ENCODE measurements at places on chromosomes 11 and 22.

DNA sequence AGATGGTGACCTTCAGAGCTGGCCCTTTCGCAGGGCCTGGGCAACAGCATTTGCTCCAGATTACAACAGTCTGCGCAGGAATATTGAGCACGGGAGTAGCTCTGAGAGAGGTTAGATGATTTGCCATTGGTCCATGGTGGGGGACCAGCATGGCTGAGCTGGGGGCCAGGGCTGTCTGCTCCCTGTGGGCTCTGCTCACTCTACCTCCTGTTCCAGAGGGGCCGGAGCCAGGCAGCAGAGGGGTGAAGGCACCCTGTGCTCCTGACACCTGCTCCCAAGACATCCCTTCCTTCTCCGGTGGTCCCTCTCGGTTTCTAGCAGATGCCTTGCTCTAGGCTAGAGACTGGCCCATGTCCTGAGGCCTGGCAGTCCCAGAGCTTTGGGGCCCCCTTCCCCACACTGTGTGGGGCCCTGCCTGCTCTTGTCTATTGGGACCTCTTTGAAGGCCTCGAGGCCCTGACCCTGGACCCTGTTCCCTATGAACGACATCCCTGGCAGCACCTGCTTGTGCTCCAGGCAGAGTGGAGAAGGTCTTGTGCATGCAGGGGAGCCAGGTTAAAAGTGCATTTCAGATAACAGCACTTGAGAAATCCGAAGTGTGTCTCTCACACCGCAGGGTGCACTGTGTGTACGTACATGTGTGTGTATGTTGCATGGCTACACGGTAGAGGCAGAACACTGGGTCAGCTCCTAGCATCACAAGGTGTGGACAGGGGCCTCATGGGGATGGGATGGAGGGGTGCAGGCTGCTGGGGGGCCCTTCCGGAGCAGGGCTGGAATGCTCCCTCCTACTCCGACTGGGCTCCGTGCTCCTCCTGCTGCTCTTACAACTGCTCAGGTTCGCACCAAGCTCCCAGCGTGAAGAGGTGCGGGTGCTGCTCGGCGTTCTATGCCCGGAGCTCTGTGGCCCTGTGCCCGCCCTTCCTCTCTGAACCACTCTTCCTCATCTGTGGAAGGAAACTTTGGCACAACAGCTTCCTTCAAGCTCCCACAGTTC is 123.3 kb upstream of the B3GAT1 start:
- DNase-seq = no peak

DNA sequence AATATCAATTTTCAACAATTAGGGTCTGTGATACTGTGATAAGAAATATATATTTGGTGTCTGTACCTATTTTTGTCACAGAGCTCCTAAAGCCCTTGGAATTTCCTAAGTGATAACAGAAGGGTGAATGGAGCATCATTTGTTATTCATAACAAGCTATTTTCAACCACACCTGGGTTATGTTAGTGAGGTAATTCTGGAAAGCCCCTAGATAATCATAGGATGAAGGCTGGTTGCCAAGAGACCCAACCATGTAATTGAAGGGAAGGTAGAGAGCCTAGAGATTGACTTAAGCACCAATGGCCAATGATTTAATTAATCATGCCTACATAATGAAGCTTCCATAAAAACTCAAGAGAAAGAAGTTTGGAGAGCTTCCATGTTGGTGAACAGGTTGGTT is 109.4 kb downstream of the KIF18A start:
- DNase-seq = no peak

DNA sequence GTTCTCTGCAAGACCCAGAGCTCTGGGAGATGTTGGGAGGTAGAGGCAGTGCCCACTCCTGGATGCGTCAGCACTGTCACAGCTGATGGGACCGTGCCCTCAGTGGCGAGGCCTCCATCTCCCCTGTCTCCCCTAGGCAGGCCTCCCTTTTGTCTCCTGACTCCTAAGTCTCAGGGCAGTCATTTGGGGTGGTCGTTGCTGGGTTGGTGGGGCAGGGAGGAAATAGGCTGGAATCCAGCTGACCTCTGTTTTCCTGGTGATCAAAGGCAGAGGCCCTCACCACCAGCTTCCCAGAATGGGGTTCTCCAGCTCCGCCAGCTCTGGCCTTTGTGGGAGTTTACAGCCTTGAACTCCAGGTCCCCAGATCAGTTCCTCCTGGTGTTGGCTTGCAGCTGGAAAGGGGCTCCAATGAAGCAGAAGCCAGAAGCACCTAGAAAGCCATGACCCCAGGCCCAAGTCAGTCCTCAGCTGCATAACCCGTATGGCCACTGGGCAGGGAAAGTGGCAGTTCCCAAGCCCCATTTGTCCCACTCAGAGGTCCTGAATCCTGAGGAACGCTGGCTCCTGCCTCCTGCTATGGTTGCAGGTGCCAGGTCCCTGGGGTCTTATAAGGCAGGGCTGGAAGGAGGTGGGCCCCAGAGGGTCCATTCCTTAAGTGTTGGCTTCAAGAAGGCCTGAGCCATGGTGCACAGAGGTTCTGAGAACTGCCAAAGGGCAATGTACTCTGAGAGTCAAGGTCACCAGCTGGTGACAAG is 7.3 kb upstream of the FXYD2 start:
- no peak for DNase-seq

DNA sequence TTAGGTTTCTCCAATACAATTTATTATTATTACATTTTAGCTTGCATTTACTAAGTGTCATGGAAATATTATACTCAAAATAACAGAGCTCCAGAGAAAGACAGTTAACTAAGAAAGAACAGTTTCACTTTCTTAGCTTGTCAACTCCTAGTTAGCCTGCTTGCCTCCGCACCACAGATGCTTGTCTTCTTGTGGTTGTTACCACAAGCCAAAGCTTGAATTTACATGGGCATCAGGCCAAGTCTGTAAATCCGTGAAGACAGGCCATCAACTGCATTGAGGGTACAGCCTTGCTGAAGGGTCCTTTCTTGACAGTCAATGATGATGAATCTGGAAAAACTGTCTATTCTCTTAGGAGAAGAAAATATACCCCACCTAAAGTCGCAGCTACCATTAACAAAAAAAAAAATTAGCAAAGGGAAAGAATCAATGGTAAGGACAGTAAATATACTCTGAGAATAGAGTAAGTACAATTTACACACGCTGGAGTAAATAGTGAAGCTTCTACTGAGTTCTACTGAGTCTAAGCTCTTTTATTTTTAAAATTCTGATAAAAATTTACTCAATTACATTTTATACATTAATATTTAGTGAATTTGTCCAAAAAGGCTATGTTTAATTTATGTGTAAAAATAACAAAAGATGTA is 15.6 kb upstream of the DENND5A start:
- peak; percentile 59 for DNase-seq

DNA sequence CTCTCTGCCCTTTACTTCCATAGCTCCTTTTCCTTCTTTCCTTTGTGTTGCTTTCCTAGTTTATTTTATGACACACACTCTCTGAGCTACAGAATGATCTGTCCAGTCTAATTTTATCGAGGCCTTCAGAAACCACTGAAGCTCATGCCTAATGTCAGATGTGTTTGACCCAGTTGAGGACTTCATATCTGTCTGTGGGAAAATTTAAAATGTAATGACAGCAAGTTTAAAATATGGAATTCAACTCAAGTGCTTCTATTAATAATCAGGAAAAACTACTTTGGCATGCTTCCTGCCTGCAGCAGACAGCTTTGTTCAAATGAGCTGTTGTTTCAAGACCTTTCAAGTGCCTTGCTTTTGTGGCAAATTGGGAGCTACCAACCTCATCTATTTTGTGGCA is 261.8 kb upstream of the MTNR1B start:
- DNase-seq = no peak

DNA sequence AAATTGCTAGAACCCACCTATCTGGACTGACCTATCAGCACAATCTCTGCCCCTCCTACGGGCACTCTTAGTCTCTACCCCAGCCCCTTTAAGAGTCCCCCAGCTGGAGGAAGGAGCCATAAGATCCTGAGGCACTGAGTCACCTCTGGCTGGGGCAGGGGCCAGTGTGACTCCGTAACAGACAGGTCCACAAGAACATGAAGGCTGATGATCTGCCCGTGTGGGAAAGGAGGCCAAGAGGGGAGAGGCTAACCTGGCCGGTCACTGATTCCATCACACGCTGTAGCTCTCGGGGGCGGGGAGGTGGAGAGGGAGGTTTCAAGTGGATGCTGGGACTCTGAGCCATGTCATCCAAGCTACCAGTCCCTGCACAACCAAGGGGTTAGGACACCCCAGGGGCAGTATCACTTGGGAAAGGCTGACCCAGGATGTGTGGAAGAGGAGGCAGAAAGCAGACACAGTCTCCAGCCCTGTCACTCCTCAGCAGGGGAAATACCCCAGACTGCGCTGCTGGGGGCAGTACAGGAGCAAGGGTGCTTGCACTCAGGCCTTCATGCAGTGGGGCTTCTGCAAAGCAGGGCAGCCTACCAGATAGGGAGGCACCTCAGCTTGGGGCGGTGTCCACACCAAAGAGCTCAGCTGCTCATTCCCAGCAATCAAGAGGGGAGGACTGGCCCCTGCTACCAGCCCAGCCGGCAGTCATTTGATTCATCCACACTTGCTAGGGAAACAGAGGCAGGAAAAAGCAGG is 22.3 kb downstream of the ARHGAP1 start:
- DNase-seq = no peak

- DNase-seq = peak; percentile 3
Observed at GRCh38 chr11:96342014-96342960, 708 bp downstream of the MAML2 start.

DNA sequence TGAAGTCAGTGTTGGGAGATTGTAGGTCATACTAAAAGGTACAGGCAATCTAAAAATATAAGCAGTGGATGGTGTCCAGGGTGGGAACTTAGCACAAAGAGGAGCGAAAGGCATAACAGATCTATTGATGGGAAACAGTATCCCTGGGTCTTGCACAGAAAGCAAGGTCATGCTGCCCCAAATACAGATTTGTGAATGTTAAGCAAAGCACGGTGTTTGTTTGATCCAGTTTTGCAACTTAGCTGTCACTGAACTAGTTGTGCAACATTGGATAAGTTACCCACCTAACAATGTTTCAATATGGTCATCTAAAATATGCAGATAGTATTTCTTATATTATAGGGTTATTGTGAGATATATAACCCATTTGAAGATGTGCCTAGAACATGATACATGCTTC is 162.9 kb downstream of the BLID start:
- no peak for DNase-seq

DNA sequence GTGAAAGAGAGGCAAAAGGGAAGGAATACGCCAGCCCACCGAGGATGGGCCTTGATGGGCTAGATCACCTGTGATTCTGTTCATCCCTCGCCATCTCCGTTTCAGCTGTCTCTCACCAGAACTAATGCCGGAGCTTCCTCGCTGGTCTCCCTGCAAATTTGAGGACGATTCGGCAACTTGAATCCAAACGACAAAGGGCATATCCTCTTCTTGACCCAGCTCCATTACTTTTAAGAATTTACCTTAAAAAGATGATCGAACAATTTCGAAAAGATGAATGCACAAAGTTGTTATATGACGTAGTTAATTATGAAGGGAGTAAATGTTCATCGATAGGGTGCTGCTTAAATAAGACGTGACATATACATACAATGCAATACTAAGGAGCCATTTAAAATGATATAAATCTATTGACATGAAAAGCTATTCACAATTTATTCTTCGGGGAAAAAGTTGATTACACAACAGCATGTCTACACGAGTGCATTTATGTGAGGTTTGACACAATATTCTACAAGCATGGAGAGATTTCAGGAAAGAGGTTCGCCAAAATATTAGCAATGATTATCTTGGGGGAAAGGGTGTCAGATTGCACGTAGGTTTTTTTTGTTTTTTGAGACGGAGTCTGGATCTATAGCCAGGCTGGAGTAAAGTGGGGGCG is 937 bp upstream of the FAM168A start:
- DNase-seq = no peak

GRCh38 chr11:5489576-5490357 is 1.3 kb downstream of the OR52D1 start:
- DNase-seq = no peak

DNA sequence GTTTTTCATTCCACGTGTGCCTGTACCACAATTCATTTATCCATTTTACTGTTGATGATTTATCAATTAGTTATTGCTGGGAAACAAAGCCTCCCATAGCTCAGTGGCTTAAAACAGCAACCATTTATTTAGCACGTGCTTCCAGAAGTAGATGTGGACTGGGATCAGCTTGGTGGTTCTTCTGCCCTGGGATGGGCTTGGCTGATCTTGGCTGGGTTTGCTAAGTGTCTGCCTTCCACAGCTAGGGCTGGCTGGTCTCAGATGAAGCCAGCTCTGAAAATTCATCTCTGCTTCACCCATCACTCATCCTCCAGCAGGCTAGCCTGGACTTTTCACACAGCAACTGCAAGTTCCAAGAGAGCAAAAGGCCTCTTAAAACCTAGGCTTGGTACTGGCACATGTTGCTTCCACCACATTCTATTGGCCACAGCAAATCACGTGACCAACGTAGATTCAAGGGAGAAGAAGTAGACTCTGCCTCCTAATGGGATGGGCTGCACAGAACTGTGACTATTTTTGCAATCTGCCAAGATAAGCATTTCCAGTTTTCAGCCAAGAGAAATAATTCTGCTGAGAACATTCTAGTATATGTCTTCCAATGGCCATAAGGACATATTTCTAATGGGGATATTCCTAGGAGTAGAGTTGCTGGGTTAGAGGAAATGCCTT is 124.9 kb downstream of the MN1 start:
- DNase-seq = no peak

DNA sequence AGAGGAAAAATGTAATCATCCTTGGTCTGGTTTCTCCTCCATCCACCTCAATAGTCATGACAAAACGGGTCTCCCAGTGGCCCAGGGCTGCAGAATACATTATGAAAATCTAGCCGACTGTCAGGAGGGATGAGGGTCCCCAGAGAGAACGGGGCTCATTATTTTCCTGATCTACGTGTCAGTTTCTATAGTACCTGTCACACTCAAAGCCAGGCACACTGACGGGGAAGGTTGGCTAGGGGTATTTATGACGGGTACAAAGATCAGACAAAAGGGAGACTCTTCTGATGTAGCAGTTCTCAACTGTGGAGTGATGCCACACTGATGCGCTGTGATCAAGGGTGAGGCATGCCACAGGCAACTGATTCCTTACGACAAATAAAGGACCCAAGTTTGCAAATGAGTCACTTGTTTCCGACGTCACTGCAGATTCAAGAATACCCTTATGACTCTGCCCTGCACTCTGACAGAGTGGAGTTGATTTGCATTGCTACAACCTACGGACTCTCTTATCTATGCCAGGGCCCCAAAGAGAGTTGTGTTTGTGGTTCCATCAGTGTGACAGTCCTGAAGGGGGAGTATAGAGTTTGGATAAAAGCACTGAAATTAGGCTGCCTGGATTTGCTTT is 188.2 kb upstream of the TBCEL start:
- DNase-seq = no peak

GRCh38 chr22:43136255-43136654 is 6.9 kb downstream of the MCAT start:
- DNase-seq = peak; percentile 36

All from CD4-positive, alpha-beta T cell treated with Interleukin-2 at 100 ng/mL for 4 hours (primary cell).